ENCODE measurements at places on chromosomes 11 and 22.
A peak's percentile ranks its signal among the peaks of the same experiment; 100 is the strongest.

GRCh38 chr11:31160504-31161422, 208.8 kb downstream of the DCDC1 start:
- DNase-seq, result no peak

DNA sequence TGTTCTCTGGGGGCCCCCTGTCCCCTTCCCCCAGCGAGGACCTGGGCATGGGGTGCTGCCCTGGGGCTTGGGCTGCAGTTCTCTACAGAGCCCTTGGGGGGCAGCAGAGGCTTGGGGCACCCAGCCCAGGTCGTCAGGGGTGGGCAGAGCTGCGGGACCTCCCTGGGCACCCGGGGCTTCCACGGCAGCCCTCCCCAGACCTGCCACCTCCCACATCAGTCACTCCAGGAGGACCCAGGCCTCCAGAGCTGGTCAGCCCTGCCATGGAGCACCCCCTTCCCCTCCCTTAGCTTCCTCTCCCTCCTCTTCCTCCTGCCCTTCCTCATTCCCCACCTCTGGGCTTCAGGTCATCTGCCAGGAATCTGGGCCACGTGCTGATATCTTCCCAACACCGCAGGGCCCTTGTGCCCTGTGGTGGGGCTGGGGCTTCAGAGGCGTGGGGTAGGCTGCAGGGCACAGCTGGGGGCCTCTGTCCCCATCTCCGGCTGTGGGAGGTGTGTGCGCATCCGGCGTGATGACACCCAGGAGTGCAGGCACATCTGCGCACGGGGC, 5.8 kb downstream of the TSPAN4 start:
- no peak for DNase-seq

DNA sequence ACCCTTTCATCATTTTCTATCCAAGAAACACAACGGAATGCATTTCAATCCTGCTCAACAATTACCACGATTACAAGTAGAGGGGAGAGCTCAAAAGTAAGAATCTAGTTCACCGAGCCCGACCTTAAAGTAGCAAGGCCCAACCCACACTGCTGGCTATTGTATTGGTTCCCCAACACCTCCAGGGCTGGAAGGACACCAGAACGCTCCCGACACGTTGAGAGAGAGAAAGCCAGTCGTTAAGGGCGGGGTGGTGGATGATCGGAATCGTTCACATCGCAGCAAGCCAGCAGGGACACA, 690 bp downstream of the CKAP5 start:
- no peak for DNase-seq

DNA sequence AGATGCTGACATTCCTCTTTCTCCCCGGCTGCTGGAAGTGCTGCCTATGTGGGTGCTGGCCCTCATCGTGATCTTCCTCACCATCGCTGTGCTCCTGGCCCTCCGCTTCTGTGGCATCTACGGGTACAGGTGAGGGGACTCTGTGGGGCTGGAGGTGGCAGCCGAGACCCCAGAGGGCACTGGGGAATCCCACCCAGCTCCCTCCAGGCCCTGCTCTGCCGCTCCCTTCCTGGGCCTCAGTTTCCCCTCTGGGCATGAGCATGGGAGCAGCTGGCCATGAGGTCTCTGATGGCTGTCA, 21.8 kb downstream of the CSF2RB start:
- DNase-seq, result no peak

DNA sequence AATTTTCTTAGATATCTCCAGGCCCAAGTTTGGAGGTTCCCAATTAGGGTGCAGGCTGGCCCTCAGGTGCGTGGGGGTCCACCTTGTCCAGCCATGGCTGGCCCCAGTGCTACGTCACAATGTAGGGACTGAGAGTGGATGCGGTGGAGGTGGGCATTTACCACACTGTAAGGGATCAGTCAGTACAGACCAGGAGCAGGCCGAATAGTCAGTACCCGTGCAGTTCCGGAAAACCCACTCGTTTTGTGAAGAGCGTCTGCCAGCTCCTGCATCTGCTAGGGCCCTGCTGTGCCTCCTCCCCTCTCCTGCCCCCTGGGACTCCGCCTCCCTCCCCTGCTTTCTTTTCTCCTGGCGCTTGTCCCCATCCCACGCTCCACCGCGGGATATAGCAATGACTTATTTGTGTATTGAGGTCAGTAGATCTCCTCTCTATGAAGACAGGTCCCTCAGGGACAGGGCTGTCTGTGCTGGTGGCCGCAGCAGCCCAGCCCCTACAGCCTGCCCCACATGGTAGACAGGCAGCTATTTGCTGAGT, 50.4 kb upstream of the SEPTIN5 start:
- DNase-seq, result peak; percentile 12

DNA sequence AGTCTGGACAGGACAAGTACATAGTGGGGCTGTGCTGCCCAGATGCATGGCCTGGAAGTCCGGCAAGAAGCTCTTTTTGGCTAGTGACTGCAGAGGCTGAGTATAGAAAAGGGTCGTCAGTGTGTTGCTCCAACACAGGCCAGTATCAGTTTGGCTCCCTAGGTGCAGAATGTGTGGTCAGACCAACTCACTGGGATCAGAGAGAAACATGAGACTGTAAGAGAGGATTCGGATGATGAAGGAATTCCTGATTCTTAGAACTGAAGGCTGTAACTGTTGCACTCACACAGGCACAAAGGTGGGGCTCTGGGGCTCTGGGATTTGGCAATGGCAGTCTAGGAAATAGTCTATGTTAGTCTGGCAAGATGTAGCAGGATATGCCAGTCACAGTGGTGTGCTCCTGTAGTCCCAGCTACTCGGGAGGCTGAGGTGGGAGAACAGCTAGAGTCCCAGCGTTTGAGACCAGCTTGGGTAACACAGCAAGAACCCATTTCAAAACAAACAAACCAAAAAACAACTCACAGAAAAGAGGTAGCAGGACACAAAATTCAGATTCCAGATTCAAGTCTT, 11.1 kb upstream of the UPB1 start:
- DNase-seq, result no peak

DNA sequence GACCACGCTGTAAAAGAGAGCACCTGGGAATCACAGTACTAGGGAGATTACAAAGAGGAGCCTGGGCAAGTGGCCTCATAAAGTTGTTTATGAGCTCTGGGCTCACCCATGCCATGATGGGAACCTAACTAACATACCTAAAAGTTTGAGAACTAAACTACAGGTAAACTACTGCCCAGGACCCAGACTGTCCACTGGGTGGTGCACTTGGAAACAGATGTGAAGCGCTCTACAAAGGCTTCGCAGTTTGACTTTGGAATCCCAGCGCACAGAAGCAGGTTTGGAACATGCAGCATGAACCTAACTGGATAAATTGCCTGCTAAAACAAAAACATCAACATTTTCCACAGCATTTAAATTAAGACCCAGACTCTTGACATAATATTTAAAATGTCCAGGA, 418.6 kb downstream of the FAM181B start:
- DNase-seq, result no peak

GRCh38 chr11:73869332-73869949, 7.2 kb downstream of the COA4 start:
- DNase-seq, result no peak

All from occipital lobe (tissue), 3 donors.